ENCODE measurements at places on chromosomes 2 and 18. TPM values are rescaled to one million over a fixed set of nuclear protein-coding genes. Genes with fewer than 3 reads are reported as not detected.

- H3K27me3 ChIP-seq: no peaks in the 10 kb centered on the region
- H3K4me1 ChIP-seq: no peaks in the 10 kb centered on the region
- H3K27ac ChIP-seq: no peak overlapping the region
- H3K4me3 ChIP-seq: no peak overlapping the region
These were observed 283.5 kb upstream of the HS6ST1 start for GRCh38 chr2:128602038-128602698.

DNA sequence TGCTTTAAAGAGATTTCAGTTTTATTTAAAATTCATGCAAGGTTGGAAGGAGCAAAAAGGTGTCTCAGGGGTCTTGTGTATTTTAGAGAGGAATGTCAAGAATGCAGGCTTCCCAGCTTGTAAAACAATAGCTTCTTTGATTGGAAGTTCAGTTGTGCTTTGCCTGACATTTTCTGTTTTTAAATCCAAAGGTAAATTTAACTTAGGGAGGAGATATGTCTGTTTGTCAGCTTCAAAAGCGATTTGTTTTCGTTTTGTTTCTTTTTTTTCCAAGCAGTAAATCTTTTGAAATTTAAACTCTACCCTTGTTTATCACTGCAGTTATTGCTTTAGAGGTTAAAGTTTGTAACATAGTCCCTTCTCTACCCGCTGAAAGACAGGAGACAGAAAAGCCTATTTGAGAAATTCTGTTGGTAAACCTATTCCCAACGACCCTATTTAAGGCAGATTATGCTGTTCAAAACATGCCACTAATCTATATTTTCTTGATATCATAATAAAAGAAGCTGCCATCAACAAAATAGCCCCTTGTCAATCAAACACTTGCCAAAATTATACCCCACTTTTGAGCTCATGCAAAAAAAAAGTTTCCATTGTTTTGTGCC lies 639.6 kb downstream of the IRS1 start:
- no peaks in the 10 kb centered on the region for H3K27me3 ChIP-seq
- H3K27ac ChIP-seq: peak overlapping the region; percentile 72
- no peaks in the 10 kb centered on the region for H3K36me3 ChIP-seq

GRCh38 chr18:34803877-34804400 lies 93.8 kb downstream of the DTNA start:
- H3K4me1 ChIP-seq: no peaks in the 10 kb centered on the region
- H3K27ac ChIP-seq: no peak overlapping the region
- no peaks in the 10 kb centered on the region for H3K36me3 ChIP-seq

The DOK6 gene
- not detected for total RNA-seq

The SP5 gene
- 0.73 TPM for total RNA-seq
